Lower lobe of right lung (tissue), 2 donors: ENCODE measurements at places on chromosomes 12 and 14. TPM values are rescaled to one million over a fixed set of nuclear protein-coding genes. Genes with fewer than 3 reads are reported as not detected.
A peak's percentile ranks its signal among the peaks of the same experiment; 100 is the strongest.

GRCh38 chr12:108214486-108214885, 85.4 kb downstream of the WSCD2 start:
- DNase-seq, result no peak

- DNase-seq, result no peak
These were observed 396.6 kb downstream of the SNAPC1 start for GRCh38 chr14:62158779-62159178.

DNA sequence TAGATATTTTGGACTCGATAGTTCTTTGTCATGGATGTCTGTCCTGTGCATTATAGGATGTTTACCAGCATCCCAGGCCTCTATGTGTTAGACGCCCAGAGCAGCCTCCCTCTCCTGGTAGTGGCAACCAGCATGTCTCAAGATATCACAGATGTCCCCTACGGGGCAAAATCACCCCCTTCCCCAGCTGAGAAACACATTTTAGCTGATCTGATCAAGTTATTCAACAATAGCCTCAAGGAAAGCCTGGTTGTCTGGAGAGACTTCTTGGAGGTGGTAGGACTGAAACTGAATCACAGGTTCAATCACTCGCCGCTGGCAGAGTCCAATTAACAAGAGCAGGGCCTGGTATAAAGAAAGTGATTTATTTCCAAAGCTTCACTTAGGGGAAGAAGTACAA, 17.6 kb downstream of the BDKRB1 start:
- no peak for DNase-seq

DNA sequence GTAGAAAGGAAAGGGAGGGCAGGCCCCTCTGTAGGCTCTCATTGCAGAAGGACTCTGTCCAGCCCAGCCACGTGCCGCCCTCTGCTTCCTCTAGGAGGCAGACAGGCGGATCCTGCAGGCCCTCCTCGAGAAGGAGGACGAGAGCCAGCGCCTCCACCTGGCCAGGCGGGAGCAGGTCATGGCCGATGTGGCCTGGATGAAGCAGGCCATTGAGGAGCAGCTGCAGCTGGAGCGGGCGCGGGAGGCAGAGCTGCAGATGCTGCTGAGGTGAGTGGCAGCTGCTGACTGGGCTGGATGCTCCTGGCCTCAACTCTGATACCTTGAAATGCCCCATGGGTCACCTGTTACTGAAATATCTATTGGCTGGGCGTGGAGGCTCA, 10.9 kb downstream of the TCHP start:
- DNase-seq, result peak; percentile 47

GRCh38 chr12:94262228-94263010, 114.0 kb downstream of the PLXNC1 start:
- DNase-seq, result peak; percentile 94

GRCh38 chr14:95197551-95197950, 40.2 kb upstream of the DICER1 start:
- DNase-seq, result no peak

DNA sequence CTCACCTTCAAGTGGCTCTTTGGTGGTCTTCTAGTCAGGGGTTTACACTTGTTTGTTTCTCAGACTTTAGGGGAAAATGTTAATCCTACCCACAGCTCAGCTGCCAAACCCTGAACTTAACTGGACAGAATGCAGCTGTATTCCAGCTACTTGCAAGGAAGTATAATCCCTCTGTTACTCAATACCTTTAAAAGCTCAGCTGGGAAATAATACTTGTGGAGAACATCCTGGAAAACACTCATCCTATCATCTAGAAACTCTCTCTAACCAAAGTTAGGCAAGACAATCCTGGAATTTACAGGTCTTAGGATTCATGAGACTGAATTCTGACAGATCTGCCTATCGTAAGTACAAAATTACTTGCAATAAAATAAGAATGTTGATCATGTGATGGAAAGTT, 404.1 kb downstream of the ADAMTS20 start:
- DNase-seq, result no peak

DNA sequence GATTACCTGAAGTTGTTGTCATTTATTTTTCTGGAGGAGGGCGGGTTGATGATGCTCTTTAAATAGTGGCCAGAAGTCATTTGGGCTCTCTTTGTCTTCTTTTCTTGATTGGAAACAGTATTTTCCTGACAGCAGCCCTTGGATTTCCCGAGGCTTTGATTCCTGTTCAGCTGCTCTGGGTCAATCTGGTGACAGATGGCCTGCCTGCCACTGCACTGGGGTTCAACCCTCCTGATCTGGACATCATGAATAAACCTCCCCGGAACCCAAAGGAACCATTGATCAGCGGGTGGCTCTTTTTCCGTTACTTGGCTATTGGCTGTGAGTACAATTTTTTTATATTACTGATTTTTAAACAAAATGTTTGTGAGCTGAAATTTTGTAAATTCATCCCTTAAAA, 60.4 kb downstream of the ANAPC7 start:
- DNase-seq, result no peak

DNA sequence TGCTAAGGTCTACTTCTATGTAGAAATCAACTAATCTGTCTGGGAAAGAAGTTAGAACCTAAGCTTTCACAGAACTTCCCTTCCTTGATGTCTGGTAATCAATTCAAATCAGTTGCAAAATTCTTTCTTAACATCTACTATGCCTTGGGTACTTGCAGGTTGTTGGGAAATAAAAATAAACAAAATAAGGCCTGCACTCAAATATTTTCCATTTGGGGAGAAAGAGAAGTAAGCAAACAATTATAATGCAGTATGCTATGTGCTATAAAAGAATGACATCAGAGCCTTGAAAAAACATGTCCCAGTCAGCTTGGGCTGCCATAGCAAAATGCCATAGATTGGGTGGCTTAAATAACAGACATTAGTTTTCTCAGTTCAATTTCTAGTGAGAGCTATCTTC, 425.9 kb upstream of the DCN start:
- DNase-seq, result no peak

GRCh38 chr14:68734231-68734732, 58.6 kb downstream of the ZFP36L1 start:
- DNase-seq, result no peak

DNA sequence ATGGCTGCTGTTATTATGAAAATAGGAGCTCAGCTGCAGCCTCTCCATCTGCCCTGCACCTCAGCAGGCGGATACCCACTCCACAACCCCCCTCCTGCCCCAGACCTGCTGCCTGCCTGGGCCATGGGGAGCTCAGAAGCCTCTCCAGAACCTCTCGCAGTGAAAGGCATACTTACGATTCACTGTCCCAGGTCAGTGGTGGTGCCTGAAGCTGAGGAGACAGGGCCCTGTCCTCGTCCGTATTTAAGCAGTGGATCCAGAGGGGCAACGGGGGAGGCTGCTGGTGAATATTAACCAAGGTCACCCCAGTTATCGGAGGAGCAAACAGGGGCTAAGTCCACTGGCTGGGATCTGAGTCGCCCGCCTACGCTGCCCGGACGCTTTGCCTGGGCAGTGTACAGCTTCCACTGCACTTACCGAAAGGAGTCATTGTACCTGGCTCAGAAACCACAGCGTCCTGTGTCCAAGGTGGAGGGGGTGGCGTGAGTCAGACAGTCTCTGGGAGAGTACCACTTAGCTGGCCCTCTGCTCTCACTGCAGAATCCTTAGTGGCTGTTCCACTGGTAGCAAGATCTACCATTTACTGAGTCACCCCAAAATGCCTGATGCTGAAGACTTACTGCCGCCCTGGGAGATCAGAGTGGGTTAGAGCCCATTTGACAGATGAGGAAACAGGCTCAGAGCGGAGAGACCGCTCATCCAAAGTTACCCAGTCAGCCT, at the start of gene SERPINA1:
Gene SERPINA1 (minus strand): TSS at position 219 of the 720 bp plus-strand sequence. CDS start 5,365 bp downstream, outside the sequence.
- DNase-seq, result peak; percentile 70

DNA sequence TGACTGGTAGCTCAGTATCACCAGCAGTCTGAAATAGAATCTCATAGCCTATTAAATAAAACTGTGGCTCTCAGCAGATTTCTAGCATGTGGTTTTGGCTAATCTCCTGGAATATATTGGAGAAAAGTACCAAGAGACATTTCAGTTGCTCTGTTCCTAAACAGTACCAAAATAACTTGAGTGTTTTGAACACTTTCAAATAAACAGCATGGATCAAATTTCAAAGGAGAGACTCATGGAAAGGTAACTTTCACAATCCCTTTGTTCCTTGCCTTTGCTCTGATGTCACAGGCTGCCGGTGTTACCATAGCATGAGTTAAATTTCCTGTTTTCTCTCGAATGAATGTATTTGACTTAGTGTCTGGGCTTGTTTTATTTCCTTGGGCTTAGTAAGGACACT, 3.4 kb downstream of the ARG2 start:
- DNase-seq, result no peak

DNA sequence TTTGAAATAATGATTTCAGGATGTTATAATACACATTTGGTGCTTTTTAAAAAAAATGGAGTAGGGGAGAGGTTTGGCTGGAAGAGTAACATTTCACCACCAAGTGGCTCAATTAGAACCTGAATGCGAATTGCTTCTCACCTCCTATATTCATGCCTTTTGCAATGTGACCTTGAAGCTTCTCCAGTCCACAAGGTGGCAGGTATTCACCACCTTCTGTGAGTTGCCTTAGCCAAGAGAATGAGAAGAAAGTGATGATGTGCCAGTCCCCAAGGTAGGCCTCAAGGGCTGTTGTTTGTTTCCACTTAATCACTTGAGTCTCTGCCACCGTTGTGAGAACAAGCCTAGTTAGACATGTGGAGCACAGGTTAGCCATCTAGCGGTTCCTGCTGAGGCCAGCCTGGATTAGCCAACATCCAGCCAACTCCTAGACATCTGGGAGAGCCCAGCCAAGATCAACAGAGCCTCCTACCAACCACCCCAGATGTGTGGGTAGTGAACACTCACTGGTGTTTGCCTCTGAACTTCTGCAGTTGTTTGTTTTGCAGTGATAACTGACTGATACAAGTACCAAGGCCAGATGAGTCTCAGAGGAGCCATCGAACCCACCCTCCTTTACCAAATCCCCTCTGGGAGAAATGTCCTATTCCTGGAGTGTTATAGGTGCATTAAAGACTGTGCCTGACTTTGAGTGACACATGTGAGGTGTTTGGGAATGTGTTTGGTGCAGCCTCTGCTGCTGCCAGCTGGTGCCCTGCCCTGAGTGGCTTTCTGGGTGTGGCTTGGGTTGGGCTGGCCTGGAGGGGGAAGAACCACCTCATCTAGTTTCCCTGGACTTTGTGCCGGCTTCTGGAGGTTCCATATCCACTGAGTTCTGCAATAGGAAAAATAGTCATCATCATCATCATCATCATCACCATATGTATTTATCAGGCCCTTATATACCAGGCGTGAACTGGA, 132.5 kb upstream of the RFLNA start:
- no peak for DNase-seq

DNA sequence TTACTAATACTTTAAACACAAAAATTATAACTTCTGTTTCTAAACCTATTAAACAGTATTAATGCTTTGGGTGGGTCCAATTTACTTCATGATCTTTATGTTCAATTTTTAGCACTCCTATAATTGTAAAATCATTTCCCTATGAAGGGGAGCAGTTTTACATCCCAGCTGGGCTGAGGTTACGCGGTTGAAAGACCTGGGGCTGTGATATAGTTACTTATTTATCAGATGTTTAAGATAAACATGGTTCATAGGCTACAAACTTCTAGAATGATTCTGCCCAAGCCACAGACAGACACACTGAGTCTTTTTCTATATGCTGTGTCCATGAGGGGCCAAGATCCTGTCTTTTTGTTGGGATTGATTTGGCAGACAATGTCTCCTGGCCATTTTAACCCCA, 44.4 kb downstream of the DYRK2 start:
- DNase-seq, result no peak

DNA sequence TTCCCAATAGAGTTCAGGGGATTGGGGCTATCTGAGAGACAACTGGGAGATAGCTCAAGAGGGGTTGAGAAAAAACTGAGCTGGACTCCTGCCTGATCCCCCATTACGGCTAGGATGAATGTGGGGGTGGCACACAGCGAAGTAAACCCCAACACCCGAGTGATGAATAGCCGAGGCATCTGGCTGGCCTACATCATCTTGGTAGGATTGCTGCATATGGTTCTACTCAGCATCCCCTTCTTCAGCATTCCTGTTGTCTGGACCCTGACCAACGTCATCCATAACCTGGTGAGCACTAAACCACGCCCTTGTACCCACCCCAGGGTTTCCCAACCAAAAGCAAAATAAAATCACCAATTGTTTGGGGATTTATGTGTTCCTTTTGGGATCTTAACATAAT, 1.0 kb downstream of the ORMDL2 start:
- DNase-seq, result no peak

DNA sequence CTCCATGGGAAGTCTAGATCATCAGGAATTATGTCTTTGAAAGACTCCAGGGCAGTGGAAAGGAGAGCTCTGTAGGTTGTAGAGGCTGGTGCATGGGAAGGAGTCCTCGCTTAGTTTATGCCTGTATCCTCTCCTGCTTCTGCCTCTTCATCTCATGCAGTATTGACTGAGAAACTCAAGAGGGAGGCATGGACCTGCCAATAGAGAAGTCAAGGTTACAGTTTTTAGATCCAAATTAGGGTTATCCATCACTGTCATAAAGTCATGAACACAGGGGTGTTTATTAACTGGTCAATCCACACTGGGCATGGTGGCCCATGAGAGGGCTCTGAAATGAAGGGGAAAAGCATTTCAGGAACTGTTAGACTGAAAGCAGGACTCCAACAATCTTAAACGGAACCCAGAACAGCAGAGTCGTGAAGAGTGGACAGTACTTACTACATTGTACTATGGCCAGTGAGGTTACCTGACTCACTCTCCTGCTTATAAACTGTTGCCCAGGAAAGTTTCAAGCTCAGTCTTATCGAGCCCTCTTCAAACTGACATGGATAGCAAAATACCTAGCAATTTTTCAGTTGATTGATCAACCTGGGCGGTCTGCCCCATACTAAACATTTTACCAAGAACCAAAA, 30.1 kb upstream of the DHRS7 start:
- DNase-seq, result no peak

- no peak for DNase-seq
These were observed 1.1 kb downstream of the MIS18BP1 start for GRCh38 chr14:45251912-45252311.

DNA sequence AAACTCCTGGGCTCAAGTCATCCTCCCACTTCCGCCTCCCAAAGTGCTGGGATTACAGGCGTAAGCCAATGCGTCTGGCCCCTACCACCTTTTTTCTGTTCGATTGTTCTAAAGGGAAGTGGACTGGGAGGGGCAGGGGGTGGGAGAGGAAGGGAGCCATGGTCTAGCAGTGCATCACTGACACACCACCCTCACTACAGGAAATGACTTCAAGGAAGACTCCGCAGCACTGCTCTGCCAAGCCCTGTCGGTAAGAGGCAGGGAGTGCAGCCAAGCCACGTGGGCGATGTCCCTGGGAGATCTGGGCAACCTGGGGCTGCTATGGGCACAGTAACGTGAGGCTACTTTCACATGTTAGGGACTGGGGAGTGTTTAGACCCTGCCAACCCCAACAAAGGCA, 18.0 kb downstream of the LRRC74A start:
- peak; percentile 75 for DNase-seq

GRCh38 chr12:129704232-129704830, 199.5 kb downstream of the TMEM132D start:
- DNase-seq, result no peak

GRCh38 chr12:4287325-4288211, 14.0 kb downstream of the CCND2 start:
- no peak for DNase-seq

GRCh38 chr12:110920324-110920910, at the start of gene MYL2:
Gene MYL2, minus strand, starts transcription at chr12:110920579. Its CDS starts 50 bp downstream, at chr12:110920529.
- no peak for DNase-seq

ZDHHC22 gene
- not detected for total RNA-seq

KRT6C gene
- total RNA-seq, result not detected

SIX6 gene
- not detected for total RNA-seq

GPRC5D gene
- not detected for total RNA-seq

SLC7A8 gene
- total RNA-seq, result 36.8 TPM

CLMN gene
- total RNA-seq, result 26.8 TPM

MYO1H gene
- total RNA-seq, result 0.30 TPM

BDKRB2 gene
- 1.3 TPM for total RNA-seq

PLD4 gene
- 1.2 TPM for total RNA-seq

FAM161B gene
- 4.7 TPM for total RNA-seq

PCNX1 gene
- total RNA-seq, result 49.9 TPM

GPR137C gene
- total RNA-seq, result 0.97 TPM
